Memory B cell (primary cell): ENCODE measurements at places on chromosomes 3 and 15.

DNA sequence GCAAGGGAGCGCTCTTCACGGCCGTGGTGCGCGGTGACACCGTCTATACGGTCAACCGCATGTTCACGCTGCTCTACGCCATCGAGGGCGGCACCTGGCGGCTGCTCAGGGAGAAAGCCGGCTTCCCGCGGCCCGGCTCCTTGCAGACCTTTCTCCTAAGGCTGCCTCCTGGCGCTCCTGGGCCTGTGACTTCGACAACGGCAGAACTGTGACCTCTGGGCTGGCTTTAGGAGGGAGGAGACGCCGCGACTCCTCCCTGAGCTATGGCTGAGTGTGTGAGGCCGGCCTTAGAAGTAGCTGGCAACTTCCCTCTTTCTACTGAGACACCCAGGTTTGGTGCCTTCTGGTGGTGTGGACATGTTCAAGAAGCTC lies 1.4 kb downstream of the KBTBD13 start:
- H3K36me3 ChIP-seq = no peaks in the 10 kb centered on the region
- H3K4me3 ChIP-seq = peak overlapping the region; percentile 45
- H3K27ac ChIP-seq = no peak overlapping the region
- H3K4me1 ChIP-seq = peaks cover 9% of the 10 kb centered on the region
- peak; percentile 7 for DNase-seq
- H3K27me3 ChIP-seq = peaks cover 25% of the 10 kb centered on the region

- H3K36me3 ChIP-seq = no peaks in the 10 kb centered on the region
- H3K4me1 ChIP-seq = peaks cover under 1% of the 10 kb centered on the region
- H3K27ac ChIP-seq = no peak overlapping the region
- no peak overlapping the region for H3K4me3 ChIP-seq
- DNase-seq = no peak
These were observed 70.7 kb downstream of the FAM43A start for GRCh38 chr3:194756460-194756779.

GRCh38 chr3:130490241-130490640 lies 26.7 kb upstream of the COL6A6 start:
- H3K27ac ChIP-seq = no peak overlapping the region
- H3K4me3 ChIP-seq = no peak overlapping the region
- no peak for DNase-seq
- no peaks in the 10 kb centered on the region for H3K36me3 ChIP-seq
- H3K27me3 ChIP-seq = no peaks in the 10 kb centered on the region

DNA sequence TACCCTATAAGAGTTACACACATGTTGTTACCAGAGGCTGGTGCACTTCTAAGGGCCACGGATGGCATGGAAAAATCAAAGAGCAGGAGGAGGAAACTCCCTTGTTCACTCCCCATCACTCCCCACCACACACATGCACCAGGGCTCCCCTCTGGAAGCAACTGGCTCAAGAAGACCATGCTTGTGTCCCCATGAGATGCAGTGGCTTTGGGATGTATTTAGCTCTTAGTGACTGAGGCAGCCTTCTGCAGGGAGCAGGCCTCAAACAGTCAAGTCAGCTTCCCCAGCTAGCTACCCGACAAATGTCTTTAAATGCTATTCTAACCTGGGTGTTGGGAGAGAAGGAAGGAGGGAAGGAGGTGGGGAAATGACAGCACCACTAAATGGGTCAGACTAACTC lies 32.9 kb upstream of the RAD18 start:
- no peak overlapping the region for H3K4me3 ChIP-seq
- H3K4me1 ChIP-seq = no peaks in the 10 kb centered on the region
- no peak for DNase-seq
- H3K27ac ChIP-seq = no peak overlapping the region
